Spinal cord (tissue), 10 donors: ENCODE measurements at places on chromosomes 2 and 18. TPM values are rescaled to one million over a fixed set of nuclear protein-coding genes. Genes with fewer than 3 reads are reported as not detected.
A peak's percentile ranks its signal among the peaks of the same experiment; 100 is the strongest.

- DNase-seq, result no peak
These were observed 4.5 kb downstream of the TEX261 start for GRCh38 chr2:70990216-70990615.

The AGXT gene
- total RNA-seq, result 0.17 TPM

GRCh38 chr2:69773206-69773605 is 31.3 kb downstream of the ANXA4 start:
- no peak for DNase-seq

DNA sequence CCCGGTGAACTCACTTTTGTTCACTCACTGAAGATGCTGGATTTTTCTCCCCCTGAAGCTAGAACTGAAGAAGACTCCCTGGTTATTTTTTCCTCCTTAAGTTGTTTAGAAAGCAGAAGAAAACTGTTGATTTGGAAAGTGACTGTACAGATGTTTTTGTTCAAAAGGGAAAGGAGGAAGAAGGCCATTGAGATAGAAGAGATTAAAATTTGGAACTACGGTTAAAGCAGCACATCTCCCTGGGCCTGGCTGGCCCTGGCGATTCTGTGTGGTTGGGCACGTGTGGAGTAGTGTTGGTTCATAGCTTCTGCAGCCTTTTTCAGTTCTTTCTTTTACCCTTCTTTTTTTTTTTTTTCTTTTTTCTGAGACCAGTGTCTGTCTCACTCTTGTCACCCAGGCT is 109.2 kb downstream of the MAP4K4 start:
- DNase-seq, result no peak

The TSHZ1 gene
- 17.1 TPM for total RNA-seq

GRCh38 chr2:11019614-11020013 is 107.9 kb downstream of the KCNF1 start:
- no peak for DNase-seq

GRCh38 chr18:3089579-3089978 is 76.6 kb upstream of the LPIN2 start:
- peak; percentile 64 for DNase-seq

DNA sequence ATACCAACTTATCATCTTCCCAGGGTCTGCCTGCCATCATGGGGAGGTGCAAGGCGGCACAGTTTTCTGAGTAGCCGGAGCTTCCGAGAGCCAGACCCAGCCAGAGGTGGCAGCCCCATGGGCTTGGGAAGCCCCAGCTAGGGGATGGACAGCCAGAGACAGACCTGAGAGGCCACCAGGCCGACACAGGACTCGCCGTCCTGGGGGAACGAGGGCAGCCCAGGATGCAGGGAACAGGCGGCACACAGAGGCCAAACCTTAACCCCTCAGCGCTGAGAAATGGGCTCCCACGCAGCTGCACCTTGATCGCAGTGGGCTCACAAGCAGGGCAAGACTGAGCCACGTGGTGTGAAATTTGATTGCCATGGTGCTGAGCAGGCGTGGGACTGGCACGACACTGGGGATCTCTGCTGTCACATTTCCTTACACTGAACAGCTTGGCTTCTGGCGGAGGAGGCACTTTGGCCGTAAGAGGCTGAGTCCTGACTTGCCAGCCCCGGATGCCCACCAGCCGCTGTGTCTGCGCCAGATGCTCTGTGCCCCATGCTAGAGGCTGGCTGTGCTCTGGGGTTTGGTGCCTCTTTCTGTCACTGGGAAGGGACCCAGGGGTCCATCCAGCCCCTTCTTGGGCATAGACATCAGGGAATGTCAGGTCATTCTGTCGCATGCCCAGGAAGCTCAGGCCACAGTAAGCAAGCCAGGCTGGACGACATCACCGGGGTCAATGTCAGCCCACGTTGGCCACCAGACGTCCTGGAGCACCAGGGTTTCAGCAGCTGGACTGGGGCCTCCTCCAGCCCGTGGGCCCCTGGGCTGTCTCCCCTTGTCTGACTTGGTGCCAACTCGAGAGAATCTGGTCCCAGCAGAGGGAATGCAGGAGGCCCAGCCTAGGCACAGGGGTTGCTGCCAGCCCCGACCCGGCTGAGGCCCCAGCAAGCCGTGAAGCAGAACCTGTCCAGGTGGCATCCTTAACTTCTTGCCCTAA is 312.1 kb upstream of the MYT1L start:
- DNase-seq, result no peak

GRCh38 chr2:169933124-169933711 is 106.0 kb downstream of the UBR3 start:
- DNase-seq, result no peak

- DNase-seq, result no peak
These were observed 308.4 kb downstream of the XIRP2 start for GRCh38 chr2:167196461-167197252.

DNA sequence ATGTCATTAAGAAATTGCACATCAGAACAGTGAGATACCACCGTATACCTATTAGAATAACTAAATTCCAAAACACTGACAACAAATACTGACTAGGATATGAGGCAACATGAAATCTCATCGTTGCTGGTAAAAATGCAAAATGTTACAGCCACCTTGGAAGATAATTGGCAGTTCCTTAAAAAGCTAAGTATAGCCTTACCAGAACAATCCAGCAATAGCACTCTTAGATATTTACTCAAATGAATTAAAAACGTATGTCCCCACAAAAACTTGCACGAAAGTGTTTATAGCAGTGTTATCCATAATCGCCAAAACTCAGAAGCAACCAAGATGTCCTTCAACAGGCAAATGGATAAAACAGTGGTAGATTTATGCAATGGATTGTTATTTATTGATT is 241.7 kb downstream of the EPHA4 start:
- DNase-seq, result no peak

DNA sequence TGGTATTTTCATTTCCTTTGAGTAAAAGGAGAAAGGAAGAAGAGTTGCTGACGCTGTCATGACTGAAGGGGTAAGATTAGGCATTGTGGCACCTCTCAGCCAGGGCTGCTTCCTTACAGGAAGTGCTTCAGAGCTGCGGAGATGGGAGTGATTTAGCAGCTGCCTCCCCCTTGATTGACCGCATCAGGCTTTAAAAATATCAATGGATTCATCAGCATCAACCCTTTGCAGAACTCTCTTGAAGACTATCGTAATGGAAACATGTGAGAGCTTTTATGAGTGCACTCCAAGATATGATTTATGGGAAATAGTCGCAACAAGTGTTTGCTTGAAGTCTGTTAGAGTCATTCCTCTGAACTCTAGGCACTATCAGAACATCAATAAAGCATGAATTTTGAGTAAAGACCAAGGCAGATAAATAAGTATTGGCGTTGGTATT is 141.1 kb downstream of the CSRNP3 start:
- DNase-seq, result no peak

- DNase-seq, result no peak
These were observed 1.7 kb downstream of the EMILIN1 start for GRCh38 chr2:27080140-27080469.

The STPG4 gene
- 0.44 TPM for total RNA-seq

The SLC4A3 gene
- 18.7 TPM for total RNA-seq

- peak; percentile 85 for DNase-seq
These were observed 156.1 kb upstream of the HNRNPA3 start for GRCh38 chr2:177056481-177056929.

DNA sequence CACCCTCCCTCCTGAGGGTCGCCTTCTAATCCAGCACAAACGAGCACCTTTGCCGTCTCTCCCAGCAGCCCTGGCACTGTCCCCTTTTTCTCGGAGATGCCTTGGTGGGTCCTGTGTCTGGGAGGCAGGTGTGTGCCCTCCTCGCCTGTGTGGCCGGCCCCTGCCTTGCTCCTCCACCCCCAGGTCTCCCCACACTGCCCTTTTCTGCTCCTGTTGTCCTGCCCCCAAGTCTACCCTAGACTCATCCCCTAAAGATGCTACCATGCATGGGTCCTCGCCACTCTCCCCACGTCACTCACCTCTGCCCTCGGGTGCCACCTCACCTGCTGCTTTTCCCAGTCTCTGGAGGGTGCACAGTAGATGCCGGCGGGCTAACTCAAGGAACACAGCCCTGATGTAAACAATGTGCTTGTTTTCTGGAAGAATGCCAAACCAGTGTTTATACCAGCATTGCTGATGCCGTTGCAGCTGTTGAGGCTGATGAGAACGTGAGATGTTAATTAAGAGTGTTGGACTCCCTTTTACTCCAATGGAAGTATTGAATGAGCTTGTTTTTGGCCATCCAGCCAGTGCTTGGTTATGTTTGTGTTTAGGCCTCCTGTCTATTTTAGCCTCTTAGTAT is 223.1 kb downstream of the AGAP1 start:
- no peak for DNase-seq

The ANKRD29 gene
- total RNA-seq, result 28.2 TPM

The C2orf78 gene
- total RNA-seq, result not detected

GRCh38 chr2:181892799-181893435 is 1.4 kb downstream of the ITPRID2 start:
- DNase-seq, result peak; percentile 68

GRCh38 chr2:38178119-38178518 is 102.2 kb upstream of the CYP1B1 start:
- DNase-seq, result no peak
